ENCODE measurements at places on chromosomes 4 and X.

DNA sequence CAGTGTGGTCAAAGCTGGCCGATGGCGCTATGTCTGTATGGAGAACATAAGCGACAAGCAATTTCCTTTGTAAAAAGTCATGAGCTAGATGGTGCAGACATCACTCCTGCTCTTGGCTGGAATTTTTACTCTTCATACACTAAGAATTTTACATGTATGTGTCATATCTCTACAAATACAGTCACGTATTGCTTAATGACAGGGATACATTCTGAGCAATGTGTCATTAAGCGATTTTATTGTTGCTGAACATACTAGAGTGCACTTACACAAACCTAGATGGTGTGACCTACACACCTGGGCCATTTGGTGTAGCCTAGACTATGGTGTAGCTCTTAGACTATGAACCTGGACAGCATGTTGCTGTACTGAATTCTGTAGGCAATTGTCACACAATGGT, 185.4 kb downstream of the SOWAHB start:
- DNase-seq: no peak

- no peak for DNase-seq
Observed at GRCh38 chrX:71650333-71650969, 16.9 kb upstream of the LOC101059915 start.

- DNase-seq: no peak
Observed at GRCh38 chr4:83660578-83660977, 124.7 kb downstream of the GPAT3 start.

DNA sequence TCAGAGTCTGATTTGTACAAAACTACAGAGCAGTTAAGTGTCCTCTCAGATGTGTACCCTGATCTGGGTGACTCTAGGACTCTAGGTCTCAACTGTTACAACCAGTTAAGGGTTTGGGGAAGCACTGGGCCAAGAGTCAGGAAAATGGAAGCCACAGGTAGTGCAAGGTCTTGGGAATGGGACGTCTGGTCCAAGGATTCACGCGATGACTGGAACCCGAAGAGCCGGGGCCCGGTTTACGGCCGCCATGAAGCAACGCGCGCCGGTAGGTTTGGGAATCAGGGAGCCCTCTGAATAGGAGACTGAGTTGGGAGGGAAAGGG, 321 bp upstream of the HPRT1 start:
- DNase-seq: no peak

- DNase-seq: no peak
Observed at GRCh38 chrX:153030801-153031200, 25.5 kb upstream of the PNMA3 start.

DNA sequence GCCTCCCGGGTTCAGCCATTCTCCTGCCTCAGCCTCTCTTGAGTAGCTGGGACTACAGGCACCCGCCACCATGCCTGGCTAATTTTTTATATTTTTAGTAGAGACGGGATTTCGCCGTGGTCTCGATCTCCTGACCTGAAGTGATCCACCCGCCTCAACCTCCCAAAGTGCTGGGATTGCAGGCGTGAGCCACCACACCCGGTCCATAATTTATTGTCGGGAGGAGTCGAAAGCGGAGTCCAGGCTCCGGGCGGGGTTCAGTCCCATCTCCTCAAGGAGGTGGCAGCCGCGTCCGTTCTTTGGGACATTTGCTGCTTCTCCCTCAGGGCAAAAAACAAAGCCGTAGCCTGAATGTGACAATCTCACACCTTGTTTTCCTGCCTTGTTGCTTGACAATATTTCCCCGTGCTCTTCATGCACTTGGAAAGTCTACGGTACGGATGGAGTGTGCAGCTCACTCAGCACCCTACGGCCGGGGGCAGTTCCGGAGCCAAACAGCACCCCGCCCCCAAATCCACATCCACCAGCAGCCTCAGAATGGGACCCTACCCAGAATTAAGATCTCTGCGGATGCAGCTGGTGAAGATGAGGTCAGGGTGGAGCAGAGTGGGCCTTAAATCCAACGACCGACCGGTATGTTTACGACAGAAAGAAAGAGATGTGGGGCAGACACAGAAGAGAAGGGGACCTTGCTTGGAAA, 9.6 kb downstream of the GTPBP6 start:
- no peak for DNase-seq

- no peak for DNase-seq
Observed at GRCh38 chr4:74206088-74206825, 48.3 kb downstream of the MTHFD2L start.

DNA sequence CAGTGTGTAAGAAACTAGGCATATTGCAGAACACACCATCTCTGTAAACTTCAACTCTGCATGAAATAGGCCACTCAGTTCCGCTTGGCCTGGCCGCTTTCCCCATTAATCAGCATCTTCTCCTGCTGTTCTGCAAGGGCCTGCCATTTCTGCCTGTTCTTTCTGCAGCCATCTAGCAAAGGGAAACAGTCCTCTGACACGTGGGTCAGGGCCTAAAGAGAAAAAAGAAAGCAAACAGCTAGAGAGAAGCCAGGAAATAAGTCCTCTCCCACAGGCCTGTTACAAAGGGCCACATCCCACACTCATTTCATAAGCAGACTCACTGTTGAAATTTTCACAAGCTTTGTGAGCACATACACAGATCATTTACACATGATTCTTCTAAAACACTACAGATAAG, 130.1 kb downstream of the PDE5A start:
- DNase-seq: no peak

DNA sequence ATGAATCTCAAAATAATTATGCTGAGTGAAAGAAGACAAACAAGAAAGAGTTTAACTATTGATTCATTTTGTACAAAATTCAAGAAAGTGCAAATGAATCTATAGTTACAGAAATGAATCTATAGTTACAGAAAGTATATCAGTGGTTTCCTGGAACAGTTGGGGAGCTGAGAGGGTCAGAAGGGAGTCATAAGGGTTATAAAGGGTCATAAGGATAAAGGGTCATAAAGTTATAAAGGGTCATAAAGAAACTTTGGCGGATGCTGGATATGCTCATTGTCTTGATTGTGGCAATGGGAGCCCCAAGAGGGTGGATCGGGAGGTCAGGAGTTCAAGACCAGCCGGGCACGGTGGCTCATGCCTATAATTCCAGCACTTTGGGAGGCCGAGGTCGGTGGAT, 26.0 kb upstream of the INTS6L start:
- DNase-seq: no peak

All from glutamatergic neuron (in vitro differentiated cells).